ENCODE measurements at places on chromosomes 6 and 20.

GRCh38 chr6:148144917-148145521 lies 197.6 kb upstream of the SASH1 start:
- DNase-seq: peak; percentile 70

- no peak for DNase-seq
Observed at GRCh38 chr6:78482801-78483552, 384.4 kb upstream of the IRAK1BP1 start.

DNA sequence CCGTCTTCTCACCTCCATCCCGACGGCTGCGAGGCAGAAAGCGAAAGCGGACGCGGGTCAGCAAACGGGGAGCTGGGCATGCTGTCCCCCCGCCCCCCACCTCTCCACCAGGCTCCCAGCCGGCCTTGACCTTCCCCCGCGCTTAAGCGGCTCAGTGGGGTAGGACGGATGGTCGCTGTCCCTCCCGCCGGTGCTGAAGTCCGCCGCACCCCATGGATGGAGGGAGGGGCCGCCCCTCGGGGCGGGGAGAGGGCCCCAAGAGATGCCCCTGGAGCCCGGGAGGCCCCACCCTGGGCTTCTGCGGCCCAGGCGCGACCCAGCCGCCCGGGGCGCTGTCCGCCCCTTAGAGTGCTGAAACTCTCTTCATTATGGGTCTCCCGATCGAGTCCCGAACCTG lies at the start of gene KCNB1:
Gene KCNB1, minus strand, starts transcription at position 48 of the 397 bp plus-strand sequence. CDS start 188 bp downstream, outside the sequence.
- DNase-seq: peak; percentile 26

GRCh38 chr6:7769702-7770101 lies 43.8 kb downstream of the BMP6 start:
- no peak for DNase-seq

DNA sequence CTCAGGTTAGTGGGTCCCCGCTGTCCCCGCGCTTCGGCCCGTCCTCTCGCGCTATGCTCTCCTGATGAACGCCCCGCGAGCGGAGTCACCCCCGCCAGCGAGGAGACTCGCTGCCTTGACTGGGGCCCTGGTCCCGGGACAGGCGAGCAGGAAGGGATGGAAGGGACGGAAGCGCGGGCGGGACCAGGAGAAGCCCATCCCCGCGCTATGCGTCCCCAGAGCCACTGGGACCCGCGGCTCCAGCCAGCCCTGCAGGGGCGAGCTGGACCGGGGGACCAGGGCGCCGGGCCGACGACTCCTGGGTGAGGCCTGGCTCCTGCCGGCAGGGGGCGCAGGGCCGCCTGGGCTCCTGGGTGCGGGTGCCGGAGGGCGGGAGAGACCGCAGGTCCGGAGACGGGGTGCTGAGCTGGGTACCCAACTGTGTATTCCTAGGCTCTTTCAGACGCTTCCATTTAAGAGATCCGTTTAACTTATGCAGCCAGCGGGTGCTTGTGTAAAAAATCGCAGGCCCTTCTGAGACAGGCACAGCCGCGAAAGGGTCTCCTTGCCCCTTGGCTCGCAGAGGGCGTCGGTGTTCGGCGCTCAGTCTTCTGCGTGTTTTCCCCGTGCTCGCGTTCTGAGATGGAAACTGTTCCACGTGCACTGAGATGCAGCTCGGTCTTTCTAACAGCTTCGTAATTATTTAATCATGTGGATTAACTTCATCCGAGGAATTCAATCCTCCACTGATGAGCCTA lies 580 bp upstream of the SYCP2 start:
- peak; percentile 25 for DNase-seq

- no peak for DNase-seq
Observed at GRCh38 chr6:84688141-84688873, 76.1 kb downstream of the TBX18 start.

DNA sequence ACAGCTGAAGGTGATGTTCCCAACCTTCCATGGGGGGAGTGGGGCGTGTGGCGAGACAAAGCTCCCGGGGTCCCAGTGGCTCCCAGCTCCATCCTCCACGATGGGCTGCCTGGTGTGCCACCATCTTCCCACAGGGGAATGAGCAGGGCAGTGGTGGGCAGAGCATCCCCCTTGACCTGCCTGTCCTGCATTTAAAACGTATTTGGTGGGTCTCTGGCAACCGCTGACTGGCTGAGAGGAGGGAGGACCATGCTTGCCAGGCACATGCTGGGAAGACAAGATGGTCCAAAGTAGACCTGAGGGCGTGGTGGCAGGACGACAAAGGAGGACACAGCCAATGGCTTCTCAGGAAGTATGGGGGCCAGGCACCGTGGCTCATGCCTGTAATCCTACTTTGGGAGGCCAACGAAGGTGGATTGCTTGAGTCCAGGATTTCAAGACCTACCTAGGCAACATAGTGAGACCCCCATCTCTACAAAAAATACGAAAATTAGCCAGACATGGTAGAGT lies 4.9 kb downstream of the TLDC2 start:
- no peak for DNase-seq

- no peak for DNase-seq
Observed at GRCh38 chr6:128848212-128848935, 34.6 kb upstream of the LAMA2 start.

- DNase-seq: no peak
Observed at GRCh38 chr6:26012061-26012460, 49.5 kb downstream of the TRIM38 start.

GRCh38 chr6:43878823-43879495 lies 108.9 kb downstream of the VEGFA start:
- no peak for DNase-seq

GRCh38 chr6:4774715-4775493 lies 1.3 kb upstream of the CDYL start:
- DNase-seq: no peak

DNA sequence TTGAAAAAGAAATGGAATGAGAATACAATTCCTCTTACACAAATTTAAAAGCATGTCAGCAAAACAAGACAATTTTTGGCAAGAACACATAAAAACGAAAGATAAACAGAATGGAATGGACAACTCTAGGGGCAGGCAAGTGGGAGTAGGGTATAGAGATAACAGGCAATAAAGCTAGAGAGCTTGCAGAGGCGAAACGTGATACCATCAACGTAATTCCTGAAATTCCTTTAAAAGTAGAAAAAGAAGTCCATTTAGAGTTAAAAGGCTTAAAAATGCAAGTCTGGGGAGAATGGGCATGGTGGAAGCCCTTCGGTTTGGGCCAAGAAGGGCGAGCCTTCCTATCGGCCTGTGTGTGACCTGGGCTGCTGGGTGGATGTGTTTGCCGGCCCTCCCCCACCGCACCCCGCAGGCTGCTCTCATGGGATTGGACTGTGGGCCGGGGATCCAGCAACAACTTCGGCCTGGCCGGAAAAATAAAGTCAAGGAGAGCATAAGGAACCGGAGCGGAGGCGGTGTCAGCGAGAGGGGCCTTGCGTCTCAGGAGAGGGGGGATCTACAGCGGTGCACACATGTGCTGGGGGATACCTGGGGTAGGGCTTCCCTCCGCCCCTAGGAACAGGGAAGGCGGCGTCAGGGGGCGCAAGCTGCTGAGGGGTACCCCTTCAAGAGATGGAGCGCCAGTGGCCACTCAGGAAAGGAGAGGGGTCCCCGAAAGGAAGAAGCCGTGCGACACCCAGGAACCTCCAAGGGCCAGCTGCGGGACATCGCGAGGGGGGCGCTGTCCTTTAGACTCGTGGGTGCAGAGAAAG lies 4.1 kb downstream of the TMEM239 start:
- DNase-seq: no peak

GRCh38 chr6:54107470-54108090 lies 3.7 kb upstream of the MLIP start:
- no peak for DNase-seq

GRCh38 chr20:62982124-62983075 lies 24.4 kb downstream of the BHLHE23 start:
- no peak for DNase-seq

DNA sequence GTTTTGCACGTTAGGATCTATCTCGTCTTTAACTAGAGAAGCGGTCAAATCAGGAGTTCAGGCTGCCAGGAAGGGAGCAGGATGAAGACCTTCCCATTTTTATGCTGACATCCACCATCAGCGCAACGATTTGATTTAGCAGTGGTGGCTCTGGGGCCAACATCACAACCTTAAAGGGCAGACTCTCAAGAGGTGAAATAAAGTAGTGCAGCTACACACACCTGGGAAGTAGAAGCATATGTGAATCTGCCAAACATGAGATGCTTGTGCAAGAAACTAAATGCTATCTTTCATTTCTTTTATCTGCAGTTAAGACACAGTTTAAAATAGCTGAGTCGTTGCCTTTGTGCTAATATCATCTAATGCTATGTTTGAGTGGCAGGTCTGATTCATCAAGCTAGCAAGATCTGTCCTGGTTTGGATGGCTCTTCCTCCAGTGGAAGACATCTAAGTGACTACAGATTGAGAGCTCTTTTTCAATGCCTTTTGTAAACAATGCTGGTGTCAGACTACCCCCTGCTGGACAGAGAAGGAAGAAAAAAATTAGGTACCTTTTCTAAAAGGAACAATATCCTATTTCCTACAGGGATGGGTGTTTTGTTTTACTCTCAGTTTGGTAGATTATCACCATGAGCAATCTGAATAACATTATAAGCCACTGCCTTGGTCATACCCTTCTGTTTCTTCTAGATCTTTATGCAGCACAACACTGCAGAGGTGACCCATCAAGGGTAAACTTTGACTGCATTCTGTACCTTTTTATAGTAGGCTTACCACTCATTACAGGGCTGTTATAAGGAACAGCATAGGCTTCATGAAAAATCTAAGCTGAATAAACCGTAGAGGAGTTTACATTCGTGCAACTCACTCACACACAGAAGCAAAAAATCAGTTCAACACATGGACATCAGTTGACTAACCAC lies 171.6 kb upstream of the FBXL4 start:
- peak; percentile 73 for DNase-seq
